ENCODE measurements at places on chromosomes 5 and 9.

GRCh38 chr9:121185774-121186403 lies 15.8 kb downstream of the RAB14 start:
- no peak for DNase-seq

DNA sequence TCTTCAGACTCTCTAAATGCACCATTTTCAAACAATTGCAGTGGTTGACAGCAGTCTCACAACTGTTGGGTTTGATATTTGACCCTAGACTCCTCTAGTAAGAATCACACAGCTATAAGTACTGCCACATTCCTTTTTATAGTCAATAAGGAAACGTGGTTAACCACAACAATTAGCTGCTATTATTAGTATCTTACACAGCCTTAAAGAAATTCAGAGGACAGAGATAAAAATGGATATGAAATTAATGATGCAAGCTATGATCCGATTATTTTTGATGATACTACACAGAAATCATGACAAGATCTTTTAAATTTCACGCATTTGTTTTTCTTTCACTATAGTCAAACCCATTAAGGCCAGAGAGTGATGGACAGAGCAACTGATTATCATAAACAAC lies 288.6 kb upstream of the C9orf72 start:
- DNase-seq = peak; percentile 80

DNA sequence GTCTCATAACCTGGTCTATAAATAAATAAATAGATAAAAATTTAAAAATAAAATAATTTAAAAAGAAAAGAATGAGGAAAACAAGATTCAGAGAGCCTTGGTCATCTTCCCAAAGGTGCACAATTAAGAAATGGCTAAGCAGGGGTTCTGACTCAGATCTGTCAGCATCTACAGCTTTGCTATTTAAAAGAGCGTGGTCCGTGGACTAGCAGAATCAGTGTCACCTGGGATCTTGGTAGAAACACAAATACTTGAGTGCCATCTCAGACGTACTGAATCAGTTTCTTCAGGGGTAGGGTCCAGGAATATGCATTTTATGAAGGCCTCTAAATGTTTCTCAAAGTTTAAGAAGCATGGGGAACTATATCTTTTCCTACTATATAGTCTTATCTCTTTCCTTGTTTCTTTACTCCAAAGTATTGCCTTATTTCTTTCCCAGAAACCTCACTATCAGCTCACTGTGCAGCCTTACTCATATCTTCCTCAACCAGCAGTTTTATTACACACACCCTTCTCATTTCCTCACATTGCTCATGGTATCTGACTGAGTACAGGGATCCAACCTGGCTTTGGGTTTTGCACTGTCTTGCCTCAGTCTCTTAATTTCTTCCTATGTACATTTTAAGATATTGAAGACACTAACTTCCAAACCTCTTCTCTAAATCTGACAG lies 58.6 kb downstream of the TMC1 start:
- DNase-seq = peak; percentile 53

- no peak for DNase-seq
Measured at GRCh38 chr9:126421567-126422428, 95.2 kb downstream of the MVB12B start.

DNA sequence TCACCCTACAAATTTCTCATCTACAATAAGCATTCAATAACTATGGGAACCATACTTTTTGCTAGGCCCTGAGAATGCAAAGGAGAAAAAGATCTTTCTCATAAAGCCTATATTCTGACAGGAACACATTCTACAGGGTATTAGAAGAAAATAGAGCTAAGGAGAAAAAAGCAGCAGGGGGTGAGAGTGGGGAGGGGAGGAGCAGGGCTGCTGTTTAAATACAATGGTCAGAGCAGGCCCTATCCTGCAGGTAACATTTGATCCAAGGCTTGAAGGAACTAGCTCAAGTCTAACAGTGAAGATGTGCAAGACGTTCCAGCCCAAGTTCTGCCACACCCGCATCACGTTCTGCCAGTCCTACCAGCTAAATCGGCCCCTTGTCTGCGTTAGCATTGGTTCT lies 89.7 kb downstream of the ELAVL2 start:
- DNase-seq = no peak

- no peak for DNase-seq
Measured at GRCh38 chr9:96447406-96447805, 2.6 kb upstream of the HABP4 start.

DNA sequence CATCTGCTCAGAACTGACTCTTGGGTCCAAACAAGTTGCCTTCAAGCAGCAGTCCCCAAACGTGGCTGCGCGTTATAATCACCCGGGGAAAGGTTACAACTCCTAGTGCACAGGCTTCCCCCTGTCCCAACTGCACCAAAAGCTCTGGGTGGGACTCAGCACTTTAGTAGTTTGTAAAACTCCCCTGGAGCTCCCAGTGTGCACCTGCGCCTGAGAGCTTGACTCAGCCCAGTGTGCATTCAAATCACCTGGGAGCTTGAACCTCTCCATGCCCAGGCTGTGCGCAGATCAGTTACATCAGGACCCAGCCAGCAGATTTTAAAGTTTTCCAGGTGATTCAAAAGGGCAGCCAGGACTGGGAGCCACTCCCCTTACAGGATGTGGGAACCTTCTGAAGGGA lies 151.4 kb downstream of the COL23A1 start:
- DNase-seq = no peak

- peak; percentile 45 for DNase-seq
Measured at GRCh38 chr5:156815988-156816599, 34.0 kb upstream of the PPP1R2B start.

- no peak for DNase-seq
Measured at GRCh38 chr5:11596657-11597071, 307.6 kb downstream of the CTNND2 start.

DNA sequence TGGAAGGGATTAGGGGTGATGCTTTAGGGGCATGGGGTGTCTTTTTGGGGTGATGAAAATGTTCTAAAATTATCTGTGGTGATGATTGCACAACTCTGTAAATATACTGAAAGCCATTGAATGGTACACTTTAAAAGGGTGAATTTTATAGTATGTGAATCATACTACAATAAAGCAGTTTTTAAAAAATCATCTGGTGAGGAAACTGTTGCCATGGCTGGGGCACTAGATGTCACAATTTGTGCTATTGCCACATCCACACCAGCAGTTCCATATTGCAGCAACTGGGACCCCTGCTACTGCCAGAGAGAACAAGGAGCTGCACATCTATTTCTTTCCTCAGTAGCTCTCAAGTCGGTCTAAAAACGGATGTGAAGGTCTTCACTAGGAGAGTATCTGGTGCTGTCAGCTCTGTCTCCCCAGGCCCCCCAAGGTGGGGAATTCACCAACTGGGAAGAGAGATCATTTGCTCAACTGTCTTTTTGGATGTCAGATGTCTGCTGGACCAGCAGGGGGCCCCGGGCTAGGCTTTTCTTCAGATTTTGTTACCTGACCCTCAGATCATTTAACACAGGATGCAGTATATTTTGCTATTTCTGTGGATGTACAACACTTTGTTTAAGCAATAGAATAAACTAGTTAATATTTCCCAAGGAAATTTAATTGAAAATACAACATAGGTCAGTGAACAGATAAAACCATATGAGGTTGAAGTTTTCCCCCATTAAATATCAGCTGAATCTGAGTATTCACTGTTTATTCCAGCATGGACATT lies 13.2 kb downstream of the CMYA5 start:
- peak; percentile 38 for DNase-seq

- DNase-seq = no peak
Measured at GRCh38 chr5:108168915-108169314, 213.0 kb downstream of the FBXL17 start.

Measured in fibroblast of skin of right quadriceps (primary cell).